ENCODE measurements at places on chromosomes 6 and 20. TPM values are rescaled to one million over a fixed set of nuclear protein-coding genes. Genes with fewer than 3 reads are reported as not detected.

Gene ADRM1
- polyA plus RNA-seq: 91.4 TPM

Gene PRL
- not detected for polyA plus RNA-seq

Gene RSPH9
- polyA plus RNA-seq: not detected

Gene SGK2
- 0.23 TPM for polyA plus RNA-seq

Gene KHDC1L
- 0.10 TPM for polyA plus RNA-seq

Gene TPD52L2
- 177 TPM for polyA plus RNA-seq

Gene SERINC1
- 116 TPM for polyA plus RNA-seq

Gene CFB
- polyA plus RNA-seq: 2.5 TPM

Gene STMND1
- polyA plus RNA-seq: not detected

Gene EPPIN
- polyA plus RNA-seq: not detected

Gene TRIM15
- polyA plus RNA-seq: not detected

Gene GPX5
- not detected for polyA plus RNA-seq

Gene CCR6
- not detected for polyA plus RNA-seq

Gene SRMS
- polyA plus RNA-seq: 0.10 TPM

Gene PEX6
- 5.6 TPM for polyA plus RNA-seq

Gene ZFP57
- 17.4 TPM for polyA plus RNA-seq

Gene WFDC12
- 1.8 TPM for polyA plus RNA-seq

Gene MEI4
- 0.01 TPM for polyA plus RNA-seq

Gene PREX1
- 0.22 TPM for polyA plus RNA-seq

Gene FAM83C
- polyA plus RNA-seq: 12.6 TPM

Gene TMEM244
- polyA plus RNA-seq: not detected

Gene RRAGD
- polyA plus RNA-seq: 0.86 TPM

Gene NKAIN2
- not detected for polyA plus RNA-seq

Gene PRSS16
- 7.5 TPM for polyA plus RNA-seq

Gene INSM1
- not detected for polyA plus RNA-seq

Gene PRKN
- 0.19 TPM for polyA plus RNA-seq

Gene OLIG3
- polyA plus RNA-seq: not detected

Gene BIRC7
- polyA plus RNA-seq: not detected

Gene TMC2
- polyA plus RNA-seq: not detected

Gene MEP1A
- polyA plus RNA-seq: 0.05 TPM

Gene HAO1
- polyA plus RNA-seq: not detected

Gene F13A1
- not detected for polyA plus RNA-seq

Gene DNAAF9
- 8.8 TPM for polyA plus RNA-seq

Gene BTNL2
- not detected for polyA plus RNA-seq

Gene RCAN2
- 0.04 TPM for polyA plus RNA-seq

Gene CALHM4
- 0.57 TPM for polyA plus RNA-seq

Gene TTK
- 15.3 TPM for polyA plus RNA-seq

Gene TMEM200A
- polyA plus RNA-seq: 80.4 TPM

Gene RPP40
- polyA plus RNA-seq: 11.7 TPM

Gene MOXD1
- polyA plus RNA-seq: 2.3 TPM

Gene RNF39
- 4.4 TPM for polyA plus RNA-seq

Gene SOBP
- polyA plus RNA-seq: not detected

Gene PLAGL1
- polyA plus RNA-seq: 10.5 TPM

Gene BTN3A1
- 6.1 TPM for polyA plus RNA-seq

Gene MAPK13
- 19.3 TPM for polyA plus RNA-seq

Gene TMEM14B
- 157 TPM for polyA plus RNA-seq

Gene STK4
- 23.4 TPM for polyA plus RNA-seq

Gene FAM162B
- polyA plus RNA-seq: not detected

Gene SALL4
- polyA plus RNA-seq: 0.45 TPM

Gene GNL1
- polyA plus RNA-seq: 39.5 TPM

Gene ARMC2
- polyA plus RNA-seq: 3.8 TPM

Gene SPATS1
- polyA plus RNA-seq: not detected

Gene PTCHD4
- 0.93 TPM for polyA plus RNA-seq

Gene FOXC1
- 4.3 TPM for polyA plus RNA-seq

Gene RPS6KA2
- polyA plus RNA-seq: 9.2 TPM

Gene FHL5
- not detected for polyA plus RNA-seq

Gene PRDM1
- polyA plus RNA-seq: 3.9 TPM

Gene PCMTD2
- polyA plus RNA-seq: 25.6 TPM

Gene SEL1L2
- not detected for polyA plus RNA-seq

Measured in keratinocyte (primary cell).